HFFc6 (cell line): ENCODE measurements at places on chromosomes 6 and 20. TPM values are rescaled to one million over a fixed set of nuclear protein-coding genes. Genes with fewer than 3 reads are reported as not detected.

GRCh38 chr20:53080969-53081871 lies 109.1 kb downstream of the TSHZ2 start:
- DNase-seq, result no peak

The BPI gene
- not detected in 3 replicates for total RNA-seq

The HDAC2 gene
- 89.9 to 105 TPM (median 97.7 TPM) in 3 replicates for total RNA-seq

The AMD1 gene
- 92.2 to 124 TPM (median 109 TPM) in 3 replicates for total RNA-seq

DNA sequence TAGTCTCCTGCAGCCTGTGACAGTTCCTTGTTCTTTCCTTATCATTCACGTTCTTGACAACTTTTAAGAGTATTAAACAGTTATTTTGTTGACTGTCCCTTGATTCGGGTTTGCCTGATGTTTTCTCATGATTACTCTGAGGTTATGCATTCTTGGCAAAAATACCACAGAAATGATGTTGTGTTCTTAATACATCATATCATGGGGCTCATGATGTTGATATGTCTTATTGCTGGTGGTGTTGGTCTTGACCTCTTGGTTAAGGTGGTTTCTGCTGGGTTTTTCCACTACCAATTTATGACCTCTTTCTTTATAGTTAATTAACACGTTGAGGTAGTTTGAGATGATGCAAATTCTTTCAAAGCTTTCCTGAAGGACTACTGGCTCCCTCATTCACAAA lies 59.1 kb downstream of the ZHX3 start:
- no peak for DNase-seq

GRCh38 chr20:1894471-1894950 lies 696 bp upstream of the SIRPA start:
- DNase-seq, result peak; percentile 44

- DNase-seq, result no peak
These were observed 63.6 kb downstream of the GCLC start for GRCh38 chr6:53481323-53481722.

DNA sequence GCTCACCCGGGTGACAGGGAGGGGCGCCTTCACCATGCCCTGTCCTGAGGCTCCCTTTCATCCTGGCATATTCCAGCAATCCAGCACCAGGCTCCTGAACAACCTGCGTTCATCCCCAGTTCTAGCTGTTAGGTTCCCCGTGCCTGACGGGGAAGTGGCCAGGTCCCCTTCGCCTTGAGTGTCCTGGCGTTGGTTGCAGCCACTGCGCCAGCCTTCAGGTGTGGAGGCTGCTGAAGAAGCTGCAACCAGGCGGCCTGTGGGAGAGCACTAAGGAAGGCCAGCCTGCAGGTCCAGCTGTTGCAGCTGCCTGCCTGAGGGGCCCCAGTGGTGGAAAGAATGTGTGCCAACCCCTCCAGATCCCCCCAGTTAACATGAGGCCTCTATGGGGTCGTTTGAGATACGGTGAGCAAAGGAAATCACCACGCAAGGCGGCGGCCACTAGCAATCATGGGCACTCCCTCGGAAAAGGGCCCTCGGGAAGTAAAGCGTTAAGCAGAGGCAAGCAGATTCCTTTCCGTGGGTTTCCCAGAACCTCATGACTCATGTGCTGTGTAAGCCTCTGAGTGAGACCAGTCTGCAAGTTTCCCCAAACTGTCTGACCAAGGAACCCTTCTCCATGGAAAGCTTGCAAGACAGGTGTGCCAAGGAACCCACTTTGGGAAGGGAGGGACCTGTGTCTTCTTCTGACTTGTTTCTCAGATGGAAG lies 320.8 kb downstream of the TAF4 start:
- no peak for DNase-seq

DNA sequence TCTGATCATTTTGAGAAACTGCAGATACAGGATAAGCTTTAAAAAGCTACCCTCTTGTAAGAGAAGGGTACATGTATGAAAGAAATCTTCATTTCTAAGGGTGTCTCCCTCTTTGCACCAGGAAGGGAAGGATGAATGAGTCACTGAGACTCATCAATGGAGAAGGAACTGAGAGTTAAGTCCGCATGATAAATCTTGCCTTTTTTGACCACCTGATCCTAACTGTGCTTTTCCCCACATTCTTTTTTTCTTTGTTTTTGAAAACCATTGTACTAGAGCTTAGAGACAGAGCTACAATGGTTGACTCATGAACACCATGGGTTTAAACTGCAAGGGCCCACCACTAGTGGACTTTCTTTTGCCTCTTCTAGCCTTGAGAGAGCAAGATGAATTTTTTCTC lies 353.0 kb upstream of the RGS17 start:
- no peak for DNase-seq

The FOXF2 gene
- 15.4 to 31.1 TPM (median 16.5 TPM) in 3 replicates for total RNA-seq

GRCh38 chr6:46290421-46291274 lies 119.9 kb upstream of the ENPP5 start:
- no peak for DNase-seq

The NCOA6 gene
- 17.7 to 19.3 TPM (median 18.0 TPM) in 3 replicates for total RNA-seq

DNA sequence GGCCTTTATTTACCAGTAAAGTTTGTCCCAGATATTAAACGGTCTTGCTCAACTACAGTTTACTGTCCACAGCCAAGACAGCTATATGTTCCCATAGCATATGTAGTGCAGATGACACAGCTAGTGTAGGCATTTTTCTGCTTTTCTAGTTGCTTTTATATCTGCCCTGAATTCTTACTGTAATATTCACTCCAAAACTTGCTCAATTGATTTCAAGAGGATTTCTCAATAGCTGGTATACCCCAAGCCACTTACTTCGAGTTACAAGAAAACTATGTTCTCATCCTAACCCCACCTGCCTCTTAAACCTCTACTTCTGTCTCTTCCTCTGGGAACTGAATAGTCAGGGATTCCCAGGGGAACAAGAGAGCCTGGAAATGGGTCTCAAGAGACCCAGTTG lies 18.9 kb upstream of the ROS1 start:
- no peak for DNase-seq

DNA sequence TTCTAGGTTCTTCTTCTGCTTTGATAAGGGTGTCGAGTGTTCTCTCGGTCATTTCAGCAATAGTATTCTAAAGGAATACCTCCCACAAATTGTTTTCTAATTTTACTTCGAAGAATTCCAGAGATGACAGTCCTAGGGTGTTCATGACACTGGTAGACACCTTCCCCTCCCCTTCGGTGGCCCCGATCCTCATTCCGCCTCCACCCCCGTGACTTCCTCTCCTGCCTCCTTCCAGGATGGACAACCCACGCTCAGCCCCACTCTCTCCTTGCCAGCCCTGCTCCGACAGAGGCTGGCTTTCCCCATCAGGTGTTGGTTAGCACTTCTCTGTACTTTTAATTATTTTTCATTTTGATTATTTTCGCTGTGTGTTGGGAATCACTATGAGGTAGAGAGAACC lies 254.8 kb upstream of the QKI start:
- no peak for DNase-seq
